ENCODE measurements at places on chromosomes 7 and 10. TPM values are rescaled to one million over a fixed set of nuclear protein-coding genes. Genes with fewer than 3 reads are reported as not detected.

- H3K4me1 ChIP-seq = no peaks in the 10 kb centered on the region
- peaks cover 19% of the 10 kb centered on the region for H3K27me3 ChIP-seq
- DNase-seq = no peak
- H3K4me3 ChIP-seq = no peak overlapping the region
- no peak overlapping the region for H3K27ac ChIP-seq
These were observed 46.0 kb downstream of the ZAN start for GRCh38 chr7:100779359-100779758.

BAIAP2L1 gene
- total RNA-seq = 26.4 TPM

CRPPA gene
- total RNA-seq = 2.0 TPM

NCF1 gene
- not detected for total RNA-seq

DNA sequence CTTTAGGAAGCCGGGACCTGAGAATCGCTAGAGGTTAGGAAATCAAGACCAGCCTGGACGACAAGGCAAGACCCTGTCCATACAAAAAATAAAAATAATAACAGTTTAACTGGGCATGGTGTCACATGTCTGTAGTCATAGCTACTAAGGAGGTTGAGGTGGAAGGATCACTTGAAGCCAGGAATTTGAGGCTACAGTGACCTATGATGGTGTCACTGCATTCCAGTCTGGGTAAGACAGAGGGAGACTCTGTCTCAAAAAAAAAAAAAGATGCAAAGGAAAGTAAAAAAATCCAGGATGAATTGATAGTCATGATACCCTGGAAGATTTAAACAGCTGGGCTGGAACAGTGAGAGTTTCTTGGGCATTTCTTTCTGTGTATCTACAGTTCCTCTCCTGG is 463.2 kb downstream of the GALNT17 start:
- DNase-seq = no peak
- H3K36me3 ChIP-seq = no peaks in the 10 kb centered on the region
- no peak overlapping the region for H3K4me3 ChIP-seq
- no peaks in the 10 kb centered on the region for H3K27me3 ChIP-seq
- H3K4me1 ChIP-seq = no peaks in the 10 kb centered on the region

DNA sequence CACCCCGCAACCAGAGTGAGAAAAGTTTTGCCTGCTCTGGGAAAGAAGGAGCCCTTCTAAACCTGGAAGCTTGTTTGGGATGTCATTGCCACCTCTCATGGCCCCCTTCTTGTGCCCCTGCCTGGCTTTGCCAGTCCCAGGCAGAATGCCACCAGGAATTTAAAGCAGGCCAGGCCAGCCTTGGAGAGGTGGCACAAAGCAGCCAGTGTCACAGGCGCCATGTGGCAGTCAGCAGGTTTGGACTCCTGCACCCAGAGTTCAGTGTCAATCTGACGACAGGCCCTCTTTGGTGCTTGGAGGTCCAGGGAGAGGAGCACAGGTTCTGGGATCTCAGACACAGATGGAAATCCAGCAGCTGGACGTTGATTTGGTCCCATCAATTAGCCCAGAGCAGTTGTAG is 12.7 kb downstream of the HK1 start:
- no peak overlapping the region for H3K4me3 ChIP-seq
- peaks cover 6% of the 10 kb centered on the region for H3K4me1 ChIP-seq
- DNase-seq = no peak
- no peaks in the 10 kb centered on the region for H3K36me3 ChIP-seq

GRCh38 chr10:58806323-58806722 is 293.7 kb downstream of the BICC1 start:
- DNase-seq = no peak
- no peak overlapping the region for H3K27ac ChIP-seq
- H3K4me3 ChIP-seq = no peak overlapping the region
- H3K27me3 ChIP-seq = no peaks in the 10 kb centered on the region
- peaks cover 8% of the 10 kb centered on the region for H3K36me3 ChIP-seq

RASA4 gene
- 25.1 TPM for total RNA-seq

GRCh38 chr7:94609561-94609960 is 46.4 kb downstream of the SGCE start:
- H3K27me3 ChIP-seq = no peaks in the 10 kb centered on the region
- H3K4me3 ChIP-seq = no peak overlapping the region
- no peaks in the 10 kb centered on the region for H3K36me3 ChIP-seq

DNA sequence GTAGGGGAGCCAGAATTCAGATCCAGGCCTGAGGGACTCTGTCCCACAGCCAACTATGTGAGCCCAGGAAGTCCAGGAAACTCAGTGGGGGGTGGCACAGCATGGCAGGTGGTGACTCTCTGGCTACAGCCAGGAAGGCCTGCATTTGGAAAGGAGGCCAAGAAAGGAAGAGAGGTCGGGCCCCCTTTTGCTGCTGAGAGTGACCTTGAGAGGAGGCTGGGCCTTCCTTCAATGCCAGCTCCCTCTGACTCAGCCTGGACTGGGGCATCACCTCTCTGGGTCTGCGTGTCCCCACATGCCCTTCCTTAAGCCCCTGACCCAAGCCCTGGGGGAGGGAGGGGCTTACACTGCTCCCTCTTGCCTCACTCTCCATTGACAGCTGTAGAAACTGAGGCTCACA is 6.4 kb upstream of the MYL10 start:
- DNase-seq = no peak
- H3K27me3 ChIP-seq = peaks cover 11% of the 10 kb centered on the region
- H3K36me3 ChIP-seq = no peaks in the 10 kb centered on the region
- no peak overlapping the region for H3K27ac ChIP-seq
- peaks cover 8% of the 10 kb centered on the region for H3K4me1 ChIP-seq

Measured in suprapubic skin (tissue), 4 donors.